ENCODE measurements at places on chromosomes 3 and 15.

- DNase-seq = no peak
These were observed 145.1 kb downstream of the EPHA6 start for GRCh38 chr3:96959474-96959873.

GRCh38 chr3:13348661-13349396 is 71.3 kb downstream of the NUP210 start:
- no peak for DNase-seq

- no peak for DNase-seq
These were observed 62.1 kb upstream of the IQSEC1 start for GRCh38 chr3:13135251-13135810.

- no peak for DNase-seq
These were observed 19.2 kb downstream of the BLOC1S6 start for GRCh38 chr15:45606413-45606812.

DNA sequence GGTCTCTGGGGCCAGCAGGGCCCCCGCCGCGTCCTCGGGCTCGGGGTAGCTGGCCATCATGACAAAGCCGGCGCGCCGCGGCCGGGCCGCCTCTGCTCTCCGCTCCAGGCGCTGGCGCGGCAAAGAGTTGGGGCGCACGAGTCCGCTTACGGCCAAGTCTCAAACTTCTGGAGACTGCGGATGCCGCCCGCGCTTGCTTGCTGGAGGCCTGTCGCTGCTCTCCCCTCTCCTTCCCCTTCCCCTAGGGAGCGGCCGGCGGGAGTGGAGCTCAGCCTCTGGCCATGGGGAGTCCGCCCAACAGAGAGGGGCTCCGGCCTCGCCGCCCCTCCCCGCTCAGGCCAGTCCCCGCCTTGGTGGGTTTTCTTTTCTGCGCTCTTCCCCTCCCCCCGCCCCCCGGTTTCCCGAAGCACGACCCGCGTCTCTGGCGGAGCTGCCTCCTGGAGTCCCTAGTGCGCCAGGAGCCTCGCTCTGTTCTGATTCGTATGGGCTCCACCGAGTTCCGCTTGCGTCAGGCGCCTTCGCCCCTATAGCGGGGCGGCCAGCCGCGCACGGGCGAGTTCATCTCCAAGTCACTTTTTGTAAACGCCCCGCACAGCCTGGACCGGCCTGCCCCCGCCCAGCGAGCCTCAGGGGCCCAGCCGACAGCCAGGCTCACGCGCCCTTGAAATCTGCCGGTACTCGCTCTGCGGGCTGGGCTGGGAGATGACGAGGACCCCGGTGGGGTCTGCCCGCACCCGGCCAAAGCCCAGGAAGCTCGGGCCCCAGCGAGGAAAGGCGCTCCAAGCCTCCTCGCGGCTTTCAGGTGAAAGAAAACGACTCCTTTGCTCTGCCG is at the start of the genes FOXL2 and FOXL2NB:
Gene FOXL2, minus strand, starts transcription at position 475 of the 832 bp plus-strand sequence. Its CDS starts 415 bp downstream, at position 60.
Gene FOXL2NB, plus strand, starts transcription at position 555 of the 832 bp plus-strand sequence. Its CDS starts 148 bp downstream, at position 703.
- DNase-seq = no peak

- DNase-seq = no peak
These were observed 13.1 kb downstream of the CCR5AS start for GRCh38 chr3:46393554-46394434.

- no peak for DNase-seq
These were observed 294.8 kb upstream of the EPHA3 start for GRCh38 chr3:88812576-88812975.

- DNase-seq = no peak
These were observed 746.8 kb upstream of the LMCD1 start for GRCh38 chr3:7754653-7755441.

GRCh38 chr15:73694419-73694818 is 10.2 kb downstream of the CD276 start:
- DNase-seq = no peak

GRCh38 chr15:91946581-91947292 is 93.2 kb downstream of the SLCO3A1 start:
- no peak for DNase-seq

DNA sequence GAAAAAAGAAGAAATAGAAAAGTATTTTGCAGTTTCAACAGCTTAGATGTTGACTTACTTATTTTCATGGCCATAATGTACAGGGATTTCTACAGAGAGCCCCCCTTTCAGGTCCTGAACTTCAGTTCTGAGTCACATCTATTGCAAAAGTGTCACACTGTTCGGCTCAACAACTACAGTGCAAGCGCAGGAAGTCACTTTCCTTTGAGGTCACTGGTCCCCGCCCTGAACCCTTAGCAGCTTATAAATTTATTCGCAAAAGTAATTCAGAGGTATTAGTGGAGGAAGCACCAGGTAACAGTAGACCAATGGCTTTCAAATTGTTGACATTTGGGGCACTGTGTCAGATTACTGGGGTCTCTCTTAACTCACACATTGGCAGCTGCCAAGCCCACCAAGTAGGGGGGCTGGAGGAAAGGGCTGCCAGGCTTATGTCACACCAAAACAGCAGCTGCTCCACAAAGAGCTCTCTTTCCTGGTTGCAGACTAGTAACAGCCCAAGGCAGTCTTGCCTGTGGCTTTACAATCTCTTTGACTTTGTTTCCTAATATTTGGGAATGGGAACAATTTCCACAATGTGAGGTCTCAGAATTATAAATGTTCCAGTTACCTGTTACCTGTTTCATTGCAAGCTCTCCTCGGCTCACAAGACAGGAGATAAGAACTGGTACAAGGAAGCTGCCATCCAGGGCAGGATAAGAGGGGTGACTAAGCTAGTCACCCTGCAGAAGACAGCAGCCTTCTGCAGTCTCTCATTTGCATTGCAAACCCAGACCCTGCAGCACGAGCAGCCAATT is 130.2 kb upstream of the STRIT1 start:
- no peak for DNase-seq

DNA sequence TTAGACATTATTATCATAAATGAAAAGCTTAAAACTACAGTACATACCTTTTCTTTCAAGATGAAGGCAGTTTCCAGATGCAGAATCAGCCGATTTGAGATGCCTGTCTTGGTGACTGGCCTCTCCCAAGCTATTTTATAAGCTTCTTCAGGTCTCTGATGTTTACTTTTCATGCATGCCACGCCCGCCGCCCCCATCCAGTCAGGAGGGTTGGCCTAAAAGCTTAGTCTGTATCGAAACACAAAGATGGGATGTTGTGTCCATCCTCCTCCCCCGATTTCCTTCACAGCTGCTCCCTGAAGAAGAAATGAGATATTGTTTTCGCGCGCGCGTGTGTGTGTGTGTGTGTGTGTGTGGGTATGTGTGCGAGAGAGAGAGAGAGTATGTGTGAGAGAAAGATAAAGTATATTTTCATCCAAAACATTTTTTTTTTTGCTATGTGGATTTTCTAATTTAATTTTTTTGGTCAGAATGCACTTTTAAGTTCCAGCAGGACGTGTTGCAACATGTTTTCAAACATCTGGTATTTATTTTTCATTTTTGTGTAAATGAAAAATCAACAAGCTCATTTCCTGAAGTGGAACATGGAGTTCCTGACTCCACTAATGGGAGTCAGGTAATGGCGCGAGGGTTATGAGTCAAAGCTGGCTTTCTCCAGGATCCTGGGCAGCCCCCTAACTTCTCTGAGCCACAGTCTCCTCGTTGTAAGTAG is at the start of gene APOD:
Gene APOD, minus strand, starts transcription at position 110 of the 712 bp plus-strand sequence. CDS start 4,479 bp downstream, outside the sequence.
- peak; percentile 4 for DNase-seq

DNA sequence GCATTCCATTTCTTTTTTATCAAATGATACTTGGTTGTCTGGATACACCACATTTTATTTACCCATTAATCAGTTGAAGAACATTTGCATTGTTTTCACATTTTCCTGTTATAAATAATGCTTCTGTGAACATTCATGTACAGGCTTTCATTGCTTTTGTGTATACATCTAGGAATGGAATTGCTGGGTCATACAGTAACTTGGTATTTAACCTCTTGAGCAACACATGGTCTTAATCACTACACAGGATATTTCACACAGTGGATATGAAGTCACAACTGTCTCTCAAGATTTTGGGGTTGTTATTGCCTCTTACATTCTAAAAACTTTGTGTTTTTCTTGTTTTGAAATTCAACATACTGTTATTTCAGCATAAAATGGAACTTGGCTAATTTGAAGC is 48.2 kb downstream of the C3orf85 start:
- no peak for DNase-seq

DNA sequence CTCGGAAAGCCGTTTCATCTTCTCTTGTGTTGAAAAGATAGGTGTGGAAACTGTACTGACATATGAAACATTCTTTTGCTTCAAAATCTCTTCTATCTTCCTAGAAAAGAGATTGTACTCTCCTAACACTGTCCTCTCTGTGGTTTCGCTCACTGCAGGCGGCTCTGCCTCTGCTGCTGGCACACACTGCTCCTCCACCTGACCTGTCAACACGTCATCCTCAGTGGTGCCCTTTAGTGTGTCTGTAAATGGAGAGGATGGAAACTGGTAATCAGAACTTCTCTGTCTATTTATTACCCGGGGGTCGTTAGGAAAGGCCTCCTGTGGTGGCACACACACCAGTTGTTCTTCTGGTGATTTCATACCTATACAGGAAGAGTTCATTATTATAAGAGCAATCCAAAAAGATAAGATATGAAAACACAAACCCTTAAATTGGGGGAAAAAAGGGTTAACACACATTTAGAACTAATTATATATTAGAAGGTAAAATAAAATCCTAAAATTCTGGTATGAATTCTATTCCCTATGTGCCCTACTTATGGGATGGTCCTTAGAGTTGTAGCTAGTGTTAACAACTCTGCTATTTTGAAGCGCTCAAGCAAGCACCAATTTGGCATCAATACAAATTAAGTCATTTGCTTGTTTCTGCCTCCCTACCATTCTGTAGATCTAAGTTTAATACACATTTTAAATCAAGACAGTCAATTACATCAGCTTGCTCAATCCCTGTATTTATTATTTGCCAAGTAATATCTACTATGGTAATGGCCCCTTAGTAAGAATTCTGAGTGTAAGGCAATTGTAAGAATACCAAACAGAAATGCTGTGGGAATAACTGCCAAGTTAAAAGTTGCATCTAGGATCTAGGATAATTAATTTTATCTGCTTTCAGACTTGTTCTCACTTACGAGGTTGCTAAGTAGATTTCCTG is 49.2 kb downstream of the TASOR start:
- DNase-seq = no peak

- no peak for DNase-seq
These were observed 321.5 kb upstream of the ICE2 start for GRCh38 chr15:60800299-60801072.

GRCh38 chr3:51282931-51283330 is 102.2 kb upstream of the MANF start:
- DNase-seq = no peak

- no peak for DNase-seq
These were observed 32.7 kb downstream of the UBXN7 start for GRCh38 chr3:196399485-196399945.

DNA sequence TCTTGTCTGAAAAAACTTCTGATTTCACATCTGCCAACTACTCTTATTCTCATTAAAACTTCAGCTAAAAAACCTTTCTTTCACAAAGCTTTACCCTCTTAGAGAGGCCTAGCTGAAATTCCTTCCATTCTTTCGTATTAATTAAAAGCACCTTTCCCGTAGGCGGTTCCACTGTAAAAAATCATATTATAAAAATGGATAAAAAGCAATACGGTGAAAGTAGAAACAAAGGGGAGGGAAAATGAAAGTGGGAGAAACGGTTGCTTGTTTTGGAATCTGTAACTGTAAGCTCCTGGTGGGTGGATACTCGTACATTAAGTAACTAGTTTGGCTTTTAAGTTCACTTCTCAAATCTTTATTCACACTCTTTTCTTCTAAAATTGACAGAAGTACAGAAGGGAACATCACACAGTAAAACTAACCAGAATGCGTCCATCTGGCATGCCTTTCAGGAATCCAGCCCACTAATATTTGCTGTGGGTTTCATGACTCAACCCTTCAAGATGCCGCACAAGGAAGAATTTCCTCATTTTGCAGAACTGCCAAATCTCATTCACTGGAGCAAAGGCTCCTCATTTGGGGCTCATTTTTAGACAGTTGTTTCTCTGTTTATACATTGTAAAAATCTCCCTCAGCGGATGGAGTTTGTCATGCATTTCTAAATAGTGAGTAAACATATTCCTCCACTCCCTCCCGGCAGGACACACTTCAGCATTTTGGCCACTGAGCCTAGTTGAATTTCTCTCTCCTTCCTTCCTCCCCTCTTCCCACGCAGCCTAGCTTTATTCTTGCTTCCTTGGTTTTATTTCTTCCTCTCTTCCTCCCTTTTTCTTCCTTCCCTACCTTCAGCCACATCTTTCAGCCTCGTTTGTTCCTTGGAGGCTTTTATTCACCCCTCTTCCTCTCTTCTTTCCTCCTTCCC is 419.5 kb upstream of the NAALADL2 start:
- DNase-seq = peak; percentile 74

DNA sequence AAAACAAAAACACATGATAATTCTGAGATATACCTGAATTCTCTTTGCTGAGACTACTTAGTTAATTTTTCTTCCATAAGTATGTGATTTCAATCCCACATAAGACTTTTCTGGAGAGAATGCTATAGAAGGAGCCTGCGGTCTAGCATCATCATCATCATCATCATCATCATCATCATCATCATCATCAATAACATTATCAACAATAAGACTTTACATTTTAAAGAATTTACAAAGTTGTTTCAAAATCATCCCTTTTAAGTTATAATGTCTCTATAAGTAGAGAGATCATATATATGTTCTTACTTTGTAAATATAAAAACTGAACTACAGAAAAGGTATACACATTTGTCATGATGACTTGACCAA is 965.3 kb downstream of the ROBO1 start:
- no peak for DNase-seq

DNA sequence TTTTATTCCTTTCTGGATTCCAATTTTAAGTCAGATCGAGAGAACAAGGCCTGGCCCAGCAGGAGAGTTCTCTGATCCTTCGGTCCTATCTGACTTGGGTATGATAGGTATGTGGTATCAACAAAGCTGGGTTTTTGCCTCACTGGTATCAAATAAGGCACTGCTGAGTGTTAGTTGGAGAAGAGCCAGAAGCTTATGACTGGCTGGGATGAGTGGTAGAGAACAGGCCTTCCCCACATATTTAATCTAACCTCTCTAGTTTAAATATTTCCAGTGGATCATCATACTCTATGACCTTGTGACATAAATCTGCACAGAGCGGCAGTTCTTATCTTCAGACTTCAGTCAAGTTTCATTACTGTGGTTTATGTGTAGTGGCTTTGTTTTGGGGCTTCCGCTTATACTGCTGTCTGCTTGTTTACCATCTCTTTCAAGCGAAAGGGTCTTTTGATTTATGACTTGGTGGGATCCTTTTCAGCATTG is 164.5 kb downstream of the PTPRG start:
- DNase-seq = no peak

- no peak for DNase-seq
These were observed 83.0 kb downstream of the VGLL4 start for GRCh38 chr3:11560746-11561145.

GRCh38 chr3:55562700-55563099 is 75.6 kb upstream of the WNT5A start:
- no peak for DNase-seq

DNA sequence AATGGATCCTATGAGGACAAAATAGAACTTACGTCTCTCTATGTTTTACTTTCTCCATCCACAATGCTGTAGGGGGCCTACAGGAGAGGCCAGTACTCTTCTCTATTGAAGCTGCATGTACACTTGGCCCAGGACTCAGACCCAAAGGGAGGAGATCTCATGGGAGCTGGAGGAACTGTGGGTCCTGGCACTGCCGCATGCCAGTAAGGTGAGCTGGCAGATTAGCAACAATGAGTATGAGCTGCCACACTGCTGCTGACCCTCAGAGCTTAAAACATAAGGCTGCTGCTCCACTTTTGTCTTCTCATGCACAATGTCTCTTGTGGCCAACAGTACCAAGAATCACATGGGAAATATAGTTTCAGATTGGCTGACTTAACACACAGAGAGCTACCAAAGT is 57.8 kb upstream of the TBC1D5 start:
- DNase-seq = no peak
